ENCODE measurements at places on chromosomes 12 and 14.
A peak's percentile ranks its signal among the peaks of the same experiment; 100 is the strongest.

DNA sequence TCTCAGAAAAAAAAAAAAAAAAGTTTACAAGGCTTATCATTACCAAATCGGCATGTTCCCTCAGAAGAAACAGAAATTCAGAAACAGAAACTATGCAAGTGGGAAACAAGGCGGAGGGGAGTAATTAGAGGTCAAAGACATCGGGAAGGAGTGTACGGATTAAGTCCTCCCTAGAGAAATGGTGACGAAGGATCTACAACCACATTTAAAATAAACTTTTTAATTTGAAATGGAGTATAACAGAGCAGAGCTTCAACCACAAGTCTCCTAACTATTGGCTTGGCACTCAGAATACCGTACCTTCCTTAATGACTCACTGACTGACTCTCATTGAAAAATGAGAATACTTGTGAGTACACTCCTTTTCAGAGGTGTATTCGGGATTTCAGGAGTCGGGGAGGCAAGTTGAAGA lies 908 bp downstream of the ENTPD5 start:
- DNase-seq, result no peak

- no peak for DNase-seq
Observed at GRCh38 chr12:4278329-4279197, 5.0 kb downstream of the CCND2 start.

DNA sequence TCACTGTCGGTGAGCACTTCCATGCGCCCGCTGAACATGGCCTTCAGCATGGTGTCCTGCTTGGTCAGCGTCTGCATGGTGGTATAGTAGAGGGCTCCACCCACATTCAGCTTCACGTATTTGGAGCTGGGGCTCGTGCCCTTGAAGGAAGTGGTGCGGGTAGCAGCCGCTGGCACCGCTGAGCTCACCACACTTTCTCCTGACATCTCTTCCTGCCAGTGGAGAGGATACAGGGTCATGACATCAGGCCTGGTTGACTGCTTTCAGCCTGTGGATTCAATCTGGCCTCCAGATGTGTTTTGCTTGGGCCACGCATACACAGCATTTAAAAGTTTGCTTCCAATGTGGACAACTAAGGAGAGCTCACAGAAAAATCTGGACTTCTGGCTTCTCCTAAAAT lies 7.6 kb downstream of the KCTD10 start:
- no peak for DNase-seq

DNA sequence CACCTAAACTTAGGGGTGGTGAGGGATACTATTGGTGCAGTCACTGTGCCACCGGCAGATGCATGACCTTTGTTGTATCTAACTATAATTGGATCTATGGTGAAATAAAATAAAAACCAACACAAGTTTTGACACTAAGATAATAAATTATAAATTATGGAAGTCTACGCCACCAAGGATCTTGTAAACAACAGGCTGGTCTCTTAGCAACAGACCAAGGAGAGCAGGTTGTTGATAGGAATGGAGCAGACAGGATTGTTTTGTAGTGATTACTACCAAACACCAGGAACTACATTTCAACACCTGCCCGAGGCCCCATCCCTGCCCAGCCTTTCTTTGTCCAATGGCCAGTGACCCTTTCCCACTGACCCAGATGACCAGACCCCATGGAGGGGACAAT lies 1178.0 kb downstream of the VRK1 start:
- DNase-seq, result no peak

DNA sequence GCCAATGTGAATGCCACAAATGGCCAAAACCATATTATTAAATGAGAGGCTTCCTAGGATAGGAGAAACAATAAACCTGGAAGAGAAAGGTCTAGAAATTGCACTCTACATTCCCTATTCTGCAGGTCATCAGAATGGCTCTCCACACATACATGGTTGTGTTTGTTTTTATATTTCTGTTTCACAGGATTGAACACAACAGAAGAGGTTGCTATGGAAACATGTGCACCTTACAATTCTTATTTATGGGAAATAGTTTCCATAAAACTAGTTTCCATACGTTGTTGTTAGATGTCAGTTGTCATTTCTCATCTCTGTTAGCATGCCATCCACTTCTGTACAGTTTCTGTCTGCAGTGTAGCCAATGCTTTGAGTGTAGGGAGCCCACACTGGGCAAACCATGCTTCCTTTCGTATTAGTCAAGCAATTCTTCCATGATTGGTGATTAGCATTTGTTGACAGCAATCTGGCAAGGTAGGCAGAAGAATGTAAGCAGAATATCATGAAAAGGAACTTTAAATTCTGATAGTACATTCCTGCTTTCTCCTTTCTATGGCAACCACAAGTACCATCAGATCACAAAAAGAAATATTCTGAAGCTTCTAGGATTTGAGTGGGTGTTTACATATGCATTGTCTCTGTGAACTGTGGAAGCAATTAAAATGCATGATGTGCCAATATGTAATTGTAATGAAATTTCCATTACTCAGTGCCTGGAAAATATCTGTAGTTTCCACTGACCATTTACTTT lies 141.6 kb upstream of the AVPR1A start:
- DNase-seq, result no peak

DNA sequence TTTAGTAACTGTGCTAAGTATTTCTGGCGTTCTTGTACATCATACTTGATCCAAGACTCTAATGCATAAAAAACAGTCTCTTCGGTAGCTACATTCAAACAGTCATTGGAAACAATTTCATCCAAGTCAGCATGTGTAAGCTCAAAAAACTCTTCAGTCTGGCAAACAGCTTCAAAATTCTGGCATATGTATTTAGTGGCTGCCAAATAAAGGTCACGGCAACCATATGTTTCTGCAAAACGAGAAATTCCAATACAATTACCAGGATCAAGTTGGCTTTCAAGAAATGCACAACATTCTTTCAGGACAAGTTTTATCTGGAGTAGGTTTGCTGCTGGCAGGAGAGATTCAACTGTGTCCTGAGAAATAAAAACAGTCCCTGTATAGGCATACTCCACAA lies 16.5 kb downstream of the KLHL28 start:
- DNase-seq, result no peak

DNA sequence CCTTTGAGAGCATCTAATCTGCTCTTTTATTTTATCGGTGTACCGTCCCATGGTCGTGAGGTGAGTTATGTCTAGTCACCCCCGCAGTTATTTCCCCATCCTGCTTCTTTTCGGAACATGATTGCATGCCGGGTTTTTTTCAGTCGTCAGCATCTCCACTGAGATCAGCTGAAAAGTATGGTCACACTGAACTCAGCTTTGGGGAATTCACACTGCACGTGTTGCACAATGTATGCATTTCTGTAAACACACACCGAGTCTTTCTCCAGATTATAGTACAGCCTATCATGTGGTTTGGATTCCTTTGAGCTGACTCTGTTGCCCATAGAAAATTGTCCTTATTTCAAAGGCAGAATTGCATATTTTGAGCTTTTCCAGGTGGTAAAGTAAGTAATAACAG lies 24.6 kb downstream of the PLXNC1 start:
- no peak for DNase-seq

- DNase-seq, result no peak
Observed at GRCh38 chr12:39081910-39082309, 176.5 kb upstream of the CPNE8 start.

GRCh38 chr14:89244720-89245119 lies 172.3 kb downstream of the FOXN3 start:
- peak; percentile 23 for DNase-seq

GRCh38 chr12:115752156-115752555 lies 525.3 kb downstream of the MED13L start:
- no peak for DNase-seq

DNA sequence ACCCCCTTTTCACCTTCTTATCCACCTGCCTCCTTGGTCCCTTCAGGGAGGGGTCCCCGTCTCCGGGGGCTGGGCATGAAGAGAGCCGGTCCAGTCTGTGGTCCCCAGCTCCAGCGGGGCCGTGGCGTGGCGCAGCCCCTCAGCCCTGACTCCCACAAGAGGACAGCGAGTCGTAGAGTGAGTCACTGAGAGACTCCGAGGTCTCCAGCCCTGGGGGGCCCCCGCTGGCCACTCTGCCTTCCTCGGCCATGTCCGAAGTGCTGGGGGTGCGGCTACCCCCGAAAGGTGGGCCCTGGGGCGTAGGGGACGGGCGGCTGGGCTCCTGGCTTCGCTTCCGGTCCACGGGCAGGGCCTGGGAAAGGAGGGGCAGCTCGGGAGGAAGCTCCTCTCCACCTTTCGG lies 36.5 kb downstream of the NCKAP5L start:
- no peak for DNase-seq

GRCh38 chr14:22122829-22123560 lies 449.4 kb upstream of the OR4E1 start:
- no peak for DNase-seq

GRCh38 chr14:74400031-74400685 lies 25.9 kb downstream of the SYNDIG1L start:
- peak; percentile 52 for DNase-seq

DNA sequence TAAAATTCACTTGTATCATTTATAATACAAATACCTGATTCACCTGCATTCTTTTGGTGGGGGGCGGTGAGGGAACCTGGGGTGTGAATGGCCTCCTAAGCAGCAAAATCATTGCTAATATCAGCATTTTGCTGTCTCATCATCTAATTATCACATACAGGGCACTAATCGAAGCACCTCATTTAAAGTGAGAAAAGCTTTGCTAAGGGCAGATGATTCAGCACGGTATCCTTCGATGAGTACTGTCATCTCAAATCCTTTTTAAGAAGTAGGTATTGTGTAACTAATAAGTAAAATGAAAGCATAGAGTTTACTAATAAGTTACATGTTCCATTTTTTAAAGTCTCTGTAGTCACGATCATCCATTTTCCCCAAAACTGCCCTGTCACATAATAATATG lies 278.1 kb upstream of the SOX5 start:
- DNase-seq, result no peak

DNA sequence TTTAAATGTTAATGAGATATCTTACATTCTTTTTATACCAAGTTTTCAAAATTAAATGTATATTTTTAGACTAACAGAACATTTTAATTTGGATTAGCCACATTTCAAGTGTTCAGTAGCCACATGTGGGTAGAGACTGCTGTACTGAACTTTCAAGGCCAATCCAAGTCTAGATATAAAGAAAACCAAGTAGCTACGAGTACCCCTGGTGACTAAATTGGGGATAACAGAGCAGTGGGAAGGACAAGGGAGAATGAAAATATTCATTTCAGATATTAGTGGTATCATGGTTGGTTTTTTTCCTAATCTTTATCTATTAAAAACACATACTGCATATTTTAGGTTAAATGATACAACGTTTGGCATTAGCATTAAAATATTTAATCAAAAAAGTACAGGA lies 69.4 kb upstream of the RHOJ start:
- no peak for DNase-seq

DNA sequence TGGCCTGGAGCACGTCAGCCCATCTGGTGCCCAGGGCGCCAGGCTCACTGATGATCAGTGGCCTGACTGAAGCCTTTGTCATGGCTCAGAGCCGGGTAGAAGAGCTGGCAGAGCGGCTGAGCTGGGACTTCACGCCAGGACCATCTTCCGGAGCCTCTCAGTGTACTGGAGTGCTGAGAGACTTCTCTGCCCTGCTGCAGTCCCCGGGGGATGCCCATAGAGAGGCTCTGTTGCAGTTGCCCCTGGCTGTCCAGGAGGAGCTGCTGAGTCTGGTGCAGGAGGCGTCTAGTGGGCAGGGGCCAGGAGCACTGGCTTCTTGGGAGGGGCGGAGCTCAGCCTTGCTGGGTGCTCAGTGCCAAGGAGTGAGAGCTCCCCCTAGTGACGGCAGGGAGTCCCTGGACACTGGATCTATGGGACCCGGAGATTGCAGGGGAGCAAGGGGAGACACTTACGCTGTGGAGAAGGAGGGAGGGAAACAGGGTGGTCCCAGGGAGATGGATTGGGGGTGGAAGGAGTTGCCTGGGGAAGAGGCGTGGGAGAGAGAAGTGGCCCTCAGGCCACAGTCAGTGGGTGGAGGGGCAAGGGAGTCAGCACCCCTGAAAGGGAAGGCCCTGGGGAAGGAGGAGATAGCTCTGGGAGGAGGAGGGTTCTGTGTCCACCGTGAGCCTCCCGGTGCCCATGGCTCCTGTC lies 2.0 kb downstream of the KHNYN start:
- peak; percentile 86 for DNase-seq

- no peak for DNase-seq
Observed at GRCh38 chr12:111942557-111942956, 70.4 kb downstream of the TMEM116 start.

- DNase-seq, result no peak
Observed at GRCh38 chr12:45623221-45623620, 106.3 kb upstream of the ARID2 start.

DNA sequence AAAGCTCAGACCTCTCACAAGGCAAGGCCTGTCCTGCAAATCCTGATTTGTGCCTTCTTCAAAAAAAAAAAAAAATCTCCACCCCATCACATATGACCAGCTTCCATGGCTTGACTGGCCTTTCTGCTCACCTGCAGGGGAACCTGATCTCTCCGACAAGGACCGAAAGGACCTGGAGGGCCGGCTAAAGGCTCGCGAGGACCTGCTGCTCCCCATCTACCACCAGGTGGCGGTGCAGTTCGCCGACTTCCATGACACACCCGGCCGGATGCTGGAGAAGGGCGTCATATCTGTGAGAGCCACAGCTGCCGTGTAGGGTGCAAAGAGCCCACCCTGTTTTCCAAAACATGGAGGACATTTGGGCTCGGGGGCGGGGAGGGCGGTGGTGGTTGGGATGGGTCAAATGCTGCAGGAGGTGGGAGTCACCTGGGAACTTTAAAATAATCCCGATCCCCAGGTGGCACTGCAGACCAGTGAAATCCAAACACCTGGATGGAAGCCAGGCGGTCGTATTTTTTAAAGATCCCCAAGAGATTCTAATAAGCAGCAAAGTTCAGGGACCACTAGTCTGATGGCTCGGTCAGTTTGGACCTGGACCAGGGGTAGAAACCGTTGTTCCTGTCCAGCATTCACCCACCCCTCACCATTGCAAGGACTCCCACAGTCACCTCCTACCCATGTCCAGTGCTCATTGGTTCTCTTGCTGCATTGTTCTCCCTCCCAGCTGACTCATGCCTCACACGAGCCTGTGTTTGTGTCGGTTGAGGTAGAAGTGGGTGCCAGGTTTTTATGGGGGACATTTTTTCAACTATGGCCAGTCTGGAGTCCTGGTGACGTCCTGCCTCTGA lies 44.8 kb downstream of the FOXN4 start:
- DNase-seq, result no peak

Data from left forelimb (tissue), 1 donor.